ENCODE measurements at places on chromosomes 13 and 19.

DNA sequence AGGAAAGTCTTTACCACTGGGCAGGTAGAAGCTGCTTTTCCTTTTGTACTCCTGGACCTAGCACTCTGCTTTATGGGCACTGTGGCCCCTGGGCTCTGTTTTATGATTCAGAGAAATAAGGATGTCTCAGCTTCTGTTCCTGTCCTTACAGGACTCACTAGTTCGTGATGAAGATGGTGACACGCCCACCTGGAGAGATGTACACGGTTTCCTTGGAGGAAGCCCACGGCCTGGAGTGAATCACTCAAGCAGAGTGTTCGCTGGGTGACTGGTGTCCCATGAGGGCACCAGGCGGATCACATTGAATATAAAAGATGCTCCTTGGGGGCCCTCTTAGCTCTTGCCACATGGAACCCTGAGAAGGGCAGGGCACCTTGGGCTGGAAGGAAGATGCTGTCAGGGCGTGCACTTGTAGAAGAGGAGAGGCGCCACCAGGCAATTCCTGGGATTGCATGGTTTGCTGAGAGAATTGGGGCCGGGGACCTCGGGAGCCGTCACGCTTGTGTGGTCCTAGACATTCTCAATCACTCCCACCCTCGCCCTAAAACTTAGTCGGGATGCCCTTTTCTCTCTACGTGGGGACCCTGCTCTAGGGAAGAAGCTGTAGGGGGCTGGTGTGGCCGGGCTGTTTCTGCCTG is 202.6 kb downstream of the TSHZ3 start:
- DNase-seq = peak; percentile 4

DNA sequence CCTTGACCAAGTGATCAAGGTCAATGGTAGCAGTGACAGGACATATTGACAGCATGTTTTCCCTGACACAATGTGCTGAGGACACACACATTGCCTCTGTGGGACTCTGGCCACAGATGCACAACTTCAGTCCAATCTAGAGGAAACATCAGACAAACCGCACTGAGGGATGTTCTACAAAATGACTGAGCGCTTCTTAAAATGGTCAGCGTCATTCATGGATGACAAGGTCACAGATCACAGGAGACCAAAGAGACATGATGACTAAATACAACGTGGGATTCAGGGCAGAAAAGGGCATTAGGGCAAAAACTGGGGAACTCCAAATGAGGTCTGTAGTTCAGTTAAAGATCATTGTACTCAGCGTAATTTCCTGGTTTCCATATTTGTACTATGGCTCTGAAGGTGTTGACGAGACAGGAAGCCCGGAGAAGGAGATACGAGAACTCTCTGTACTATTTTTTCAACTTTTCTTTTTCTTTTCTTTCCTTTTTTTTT is 20.6 kb downstream of the PBX4 start:
- no peak for DNase-seq

- DNase-seq = no peak
Measured at GRCh38 chr13:67857581-67858310, 627.6 kb upstream of the PCDH9 start.

DNA sequence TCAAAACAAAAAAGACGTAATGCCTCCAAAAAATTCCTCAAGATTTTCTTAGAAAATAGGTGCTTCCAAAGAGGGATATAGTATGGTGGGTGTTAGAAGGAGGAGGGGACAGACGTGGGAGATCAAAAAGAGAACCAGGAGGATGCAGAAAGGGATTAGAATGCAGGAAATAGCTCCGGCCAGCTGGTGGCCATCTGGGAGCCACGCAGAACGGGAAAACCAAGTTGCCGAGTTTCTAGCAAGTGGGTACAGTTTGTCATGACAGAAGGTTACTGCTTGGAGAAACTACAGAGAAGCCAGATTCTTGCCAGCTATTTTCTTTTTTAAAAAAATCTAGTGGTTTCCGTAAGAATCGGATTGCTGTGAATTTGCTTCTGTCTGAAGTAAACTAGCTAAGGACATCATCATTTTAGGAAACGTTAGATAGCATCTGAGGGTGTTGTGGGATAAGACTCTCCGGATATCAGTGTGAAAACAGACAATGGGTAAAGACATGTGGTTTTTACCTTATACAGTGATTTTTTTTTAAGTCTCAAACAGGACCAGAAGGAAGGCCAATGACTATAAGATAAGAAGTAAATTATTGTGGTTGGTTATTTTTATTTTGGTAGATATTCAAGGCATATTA is 104.9 kb downstream of the HSPH1 start:
- peak; percentile 40 for DNase-seq

GRCh38 chr19:32232449-32232848 is 113.0 kb upstream of the ZNF507 start:
- no peak for DNase-seq

DNA sequence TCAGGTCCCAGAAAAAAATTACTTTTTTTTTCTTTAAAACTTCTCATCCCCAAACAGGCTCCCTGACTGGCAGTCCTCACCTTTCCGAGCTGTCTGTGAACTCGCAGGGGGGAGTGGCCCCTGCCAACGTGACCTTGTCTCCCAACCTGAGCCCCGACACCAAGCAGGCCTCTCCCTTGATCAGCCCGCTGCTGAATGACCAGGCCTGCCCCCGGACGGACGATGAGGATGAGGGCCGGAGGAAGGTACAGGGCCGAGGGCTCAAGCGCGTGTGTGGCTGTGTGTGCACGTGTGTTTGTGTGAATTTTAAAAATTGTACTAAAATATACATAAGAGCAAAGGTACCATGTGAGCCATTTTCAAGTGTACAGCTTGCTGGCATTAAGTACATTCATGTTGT is 167.6 kb downstream of the STK24 start:
- no peak for DNase-seq

GRCh38 chr19:2782329-2782935 is 641 bp downstream of the SGTA start:
- DNase-seq = peak; percentile 2

DNA sequence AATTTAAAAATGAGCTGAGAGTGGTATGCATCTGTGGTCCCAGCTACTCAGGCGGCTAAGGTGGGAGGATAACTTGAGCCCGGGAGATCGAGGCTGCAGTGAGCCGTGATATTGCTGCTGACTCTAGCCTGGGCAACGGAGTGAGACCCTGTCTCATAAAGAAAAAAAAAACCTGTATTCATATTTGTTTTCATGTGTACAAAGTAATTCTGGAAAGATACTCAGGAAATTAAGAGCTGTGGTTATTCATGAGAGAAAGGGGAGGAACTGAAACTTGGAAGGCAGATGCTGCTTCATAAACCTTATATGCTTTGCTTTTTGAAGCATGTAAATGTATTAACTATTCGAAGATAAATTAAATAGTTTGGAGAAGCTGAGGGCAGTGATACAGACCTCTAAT is 8.8 kb upstream of the RLN3 start:
- DNase-seq = no peak

DNA sequence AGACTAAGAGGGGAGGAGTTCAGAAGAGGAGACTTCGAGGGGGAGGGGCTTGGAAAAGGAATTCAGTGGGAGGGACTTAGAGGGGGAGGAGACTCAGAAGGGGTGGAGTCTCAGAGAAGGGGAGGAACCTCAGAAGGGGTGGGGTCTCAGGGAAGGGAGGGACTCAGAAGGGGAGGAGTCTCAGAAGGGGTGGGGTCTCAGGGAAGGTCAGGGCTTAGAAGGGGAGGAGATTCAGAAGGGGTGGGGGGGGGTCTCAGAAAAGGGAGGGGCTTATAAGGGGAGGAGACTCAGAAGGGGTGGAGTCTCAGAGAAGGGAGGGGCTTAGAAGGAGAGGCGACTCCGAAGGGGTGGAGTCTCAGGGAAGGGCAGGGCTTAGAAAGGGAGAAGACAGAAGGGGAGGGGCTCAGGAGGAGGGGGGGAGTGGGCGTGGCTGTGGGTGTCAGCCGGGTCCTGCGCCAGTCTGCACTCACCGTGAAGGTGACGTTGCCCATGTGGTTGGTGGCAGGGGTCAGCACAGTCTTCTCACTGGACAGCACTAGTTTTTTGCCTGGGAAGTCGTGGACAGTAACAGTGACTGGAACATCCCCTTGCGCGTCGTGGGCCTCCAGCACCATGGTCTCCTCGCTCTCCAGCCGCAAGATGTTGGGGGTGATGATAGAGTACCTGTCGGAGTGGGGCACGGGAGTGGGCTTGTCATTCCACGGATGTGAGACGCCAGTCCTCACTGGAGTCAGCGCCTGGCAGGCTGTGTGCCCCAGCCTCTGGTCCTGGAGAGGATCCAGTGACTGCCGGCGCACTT is 1.5 kb downstream of the C3 start:
- DNase-seq = peak; percentile 6

DNA sequence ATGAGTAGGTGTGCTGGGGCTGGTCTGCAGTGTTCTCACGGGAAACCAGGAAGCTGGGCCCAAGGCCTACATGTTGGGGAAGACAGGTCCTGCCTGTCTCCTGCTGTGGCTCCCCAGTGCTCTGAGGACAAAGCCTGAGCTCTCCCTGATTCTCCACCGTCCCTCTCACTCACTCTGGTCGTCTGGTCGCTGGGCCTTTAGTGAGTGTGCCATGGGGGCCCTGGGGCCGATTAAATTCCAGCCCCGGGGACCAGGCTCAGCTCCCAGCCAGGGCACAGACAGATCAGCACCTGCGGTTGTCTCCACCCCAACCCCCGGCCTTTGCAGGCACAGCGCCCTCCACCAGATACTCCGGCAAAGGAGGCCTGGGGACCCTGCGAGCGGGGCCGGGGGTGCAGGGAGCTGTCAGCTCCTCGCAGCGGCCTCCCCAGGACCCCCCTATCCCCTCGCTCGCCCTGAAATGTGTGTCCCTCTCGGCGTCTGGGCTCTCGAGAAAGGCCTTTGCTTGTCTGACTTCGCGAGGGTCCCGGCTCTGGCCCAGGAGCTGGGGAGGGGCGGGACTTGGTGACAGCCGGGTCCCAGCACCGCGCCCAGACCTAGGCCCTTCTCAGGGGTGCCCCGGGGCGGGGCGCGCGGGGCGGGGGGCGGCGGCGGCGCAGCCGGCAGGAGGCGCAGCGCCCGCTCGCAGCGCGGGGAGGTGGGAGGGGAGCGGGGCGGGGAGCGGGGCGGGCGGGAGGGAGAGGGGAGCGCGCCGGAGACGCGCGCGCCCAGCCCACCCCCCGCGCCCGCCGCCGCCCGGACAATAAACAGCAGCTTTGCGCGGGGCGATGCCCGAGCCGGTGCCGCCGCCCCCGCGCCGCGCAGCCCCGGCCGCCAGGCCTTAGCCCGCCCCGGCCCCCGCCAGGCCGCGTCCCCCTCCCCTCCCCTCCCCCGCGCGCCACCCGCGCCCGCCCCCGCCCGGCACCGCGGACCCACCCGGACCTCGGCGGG is at the start of gene PALM:
Gene PALM, plus strand, starts transcription at position 782 of the 990 bp plus-strand sequence. CDS start 212 bp downstream, outside the sequence.
- DNase-seq = no peak

- no peak for DNase-seq
Measured at GRCh38 chr13:90968166-90968904, 379.2 kb upstream of the MIR17HG start.

- no peak for DNase-seq
Measured at GRCh38 chr13:45282994-45283393, 58.0 kb downstream of the TPT1 start.

All from EH (cell line).